ENCODE measurements at places on chromosomes 12 and 14.
A peak's percentile ranks its signal among the peaks of the same experiment; 100 is the strongest.

DNA sequence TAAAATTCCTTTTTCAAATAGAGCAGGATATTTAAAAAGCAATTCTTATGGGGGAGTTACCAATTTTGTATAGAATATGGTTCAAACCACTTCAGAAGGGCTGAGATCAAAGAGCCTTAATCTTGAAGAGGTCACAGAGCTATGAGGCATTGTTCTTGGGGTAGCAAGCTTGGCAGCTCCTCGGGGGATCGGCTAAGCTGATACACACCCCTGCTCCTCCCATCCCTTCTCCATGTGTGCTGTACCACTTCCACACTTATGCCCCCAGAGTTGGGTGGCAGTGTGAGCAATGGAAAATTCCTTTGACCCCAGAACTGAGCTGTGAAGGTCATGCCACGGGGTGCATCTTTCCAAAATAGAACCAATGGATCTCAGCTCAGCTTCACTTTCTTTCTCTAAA lies 15.0 kb upstream of the TMEM30B start:
- DNase-seq = no peak

- no peak for DNase-seq
Measured at GRCh38 chr14:104868060-104868740, 3.1 kb downstream of the CEP170B start.

GRCh38 chr12:56042843-56043242 lies 1.1 kb downstream of the RPS26 start:
- DNase-seq = no peak

- no peak for DNase-seq
Measured at GRCh38 chr12:11059784-11060183, 2.3 kb downstream of the TAS2R46 start.

DNA sequence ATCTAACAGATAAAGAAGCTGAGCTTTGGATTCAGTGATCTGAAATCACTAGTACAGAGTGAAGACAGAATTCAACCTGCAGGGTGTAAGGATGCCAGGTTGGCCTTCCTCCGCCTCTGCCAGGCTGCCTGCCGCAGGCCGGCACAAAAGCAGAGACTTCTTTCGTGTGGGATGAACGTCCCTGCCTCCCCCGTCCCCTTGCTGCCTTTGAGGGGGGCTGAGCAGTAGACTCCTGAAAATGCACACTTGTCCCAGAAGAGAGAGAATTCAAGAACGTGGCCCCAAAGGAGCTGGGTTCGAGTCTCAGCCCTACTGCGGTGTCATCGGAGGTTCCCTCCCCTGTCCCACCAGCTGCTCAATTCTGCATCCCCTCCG lies 154.3 kb downstream of the BCL11B start:
- no peak for DNase-seq

DNA sequence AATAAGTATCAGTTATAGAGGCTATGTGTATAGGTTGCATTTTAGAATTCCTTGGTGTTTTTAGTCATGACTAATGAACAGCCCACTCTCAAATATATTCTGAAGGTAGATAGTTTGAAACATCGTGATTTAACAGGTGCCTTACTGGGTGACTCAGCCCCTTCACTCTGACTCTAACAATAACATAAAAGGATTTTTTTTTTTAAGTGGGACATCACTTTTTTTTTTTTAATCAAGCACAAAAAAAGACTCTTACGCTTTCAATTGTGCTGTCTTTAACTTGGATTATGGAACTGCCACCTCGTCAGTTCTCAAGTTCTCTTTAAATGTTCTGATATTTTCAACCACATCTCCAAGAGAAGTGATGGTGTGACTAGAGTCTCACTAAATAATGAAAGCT lies 46.6 kb downstream of the PPFIA2 start:
- DNase-seq = no peak

GRCh38 chr14:60051721-60052221 lies 40.0 kb upstream of the PCNX4 start:
- DNase-seq = no peak

DNA sequence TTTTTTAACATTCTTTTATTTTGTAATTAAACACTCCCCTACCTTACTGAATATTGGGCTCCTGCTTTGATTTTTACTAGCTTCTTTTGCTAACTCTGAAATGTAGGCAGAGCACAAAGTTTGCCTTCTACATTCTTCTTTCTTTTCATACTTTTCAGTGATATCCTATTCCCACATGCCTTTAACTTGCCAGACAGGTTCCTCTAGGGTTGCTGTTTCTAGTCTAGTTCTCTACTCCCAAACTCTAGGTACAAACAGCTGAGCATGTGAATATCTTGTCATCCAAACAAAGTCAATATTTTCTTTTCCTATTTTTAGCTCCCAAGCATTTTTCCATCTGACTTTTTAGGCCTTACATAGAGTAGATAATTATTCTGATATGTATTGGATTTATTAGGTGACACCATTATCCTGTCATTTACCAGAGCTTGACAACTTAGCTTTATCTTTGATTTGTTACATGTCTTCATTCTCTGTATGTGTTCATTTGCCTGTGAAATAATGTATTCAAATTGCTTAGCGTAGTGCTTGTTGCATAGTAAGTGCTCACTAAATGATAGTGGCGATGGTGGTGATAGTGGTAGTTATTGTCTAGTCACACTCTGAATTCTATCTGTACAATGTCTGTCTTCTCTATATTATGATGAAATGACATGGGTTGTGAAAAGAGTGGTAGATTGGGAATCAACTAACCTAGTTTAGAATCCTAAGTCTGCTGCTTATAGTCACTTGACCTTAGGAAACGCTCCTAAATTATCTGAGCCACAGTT lies 73.6 kb upstream of the DNM1L start:
- no peak for DNase-seq

- no peak for DNase-seq
Measured at GRCh38 chr12:29073631-29074239, 75.3 kb upstream of the FAR2 start.

GRCh38 chr12:5537771-5538170 lies 105.9 kb downstream of the NTF3 start:
- DNase-seq = no peak

DNA sequence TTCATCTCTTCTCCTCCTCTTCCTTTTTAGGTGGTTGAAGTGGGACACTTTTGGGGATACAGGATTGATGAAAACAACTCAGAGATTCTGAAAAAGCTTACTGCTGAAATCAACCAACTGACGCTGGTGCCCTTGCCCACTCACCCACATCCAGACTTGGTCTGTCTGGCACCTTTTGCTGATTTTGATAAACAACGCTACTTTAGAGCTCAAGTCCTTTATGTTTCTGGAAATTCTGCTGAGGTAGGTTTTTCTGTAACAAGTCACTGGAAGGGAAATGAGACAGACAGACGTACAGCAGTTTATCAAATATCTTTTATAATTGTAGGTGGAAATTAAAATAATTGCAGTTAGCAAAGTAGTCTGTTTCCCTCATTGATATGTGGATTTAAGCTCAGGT lies 60.0 kb upstream of the ASPG start:
- no peak for DNase-seq

GRCh38 chr14:35532783-35533356 lies 1.1 kb upstream of the INSM2 start:
- DNase-seq = no peak

GRCh38 chr12:38163442-38163801 lies 153.2 kb upstream of the ALG10B start:
- DNase-seq = no peak

DNA sequence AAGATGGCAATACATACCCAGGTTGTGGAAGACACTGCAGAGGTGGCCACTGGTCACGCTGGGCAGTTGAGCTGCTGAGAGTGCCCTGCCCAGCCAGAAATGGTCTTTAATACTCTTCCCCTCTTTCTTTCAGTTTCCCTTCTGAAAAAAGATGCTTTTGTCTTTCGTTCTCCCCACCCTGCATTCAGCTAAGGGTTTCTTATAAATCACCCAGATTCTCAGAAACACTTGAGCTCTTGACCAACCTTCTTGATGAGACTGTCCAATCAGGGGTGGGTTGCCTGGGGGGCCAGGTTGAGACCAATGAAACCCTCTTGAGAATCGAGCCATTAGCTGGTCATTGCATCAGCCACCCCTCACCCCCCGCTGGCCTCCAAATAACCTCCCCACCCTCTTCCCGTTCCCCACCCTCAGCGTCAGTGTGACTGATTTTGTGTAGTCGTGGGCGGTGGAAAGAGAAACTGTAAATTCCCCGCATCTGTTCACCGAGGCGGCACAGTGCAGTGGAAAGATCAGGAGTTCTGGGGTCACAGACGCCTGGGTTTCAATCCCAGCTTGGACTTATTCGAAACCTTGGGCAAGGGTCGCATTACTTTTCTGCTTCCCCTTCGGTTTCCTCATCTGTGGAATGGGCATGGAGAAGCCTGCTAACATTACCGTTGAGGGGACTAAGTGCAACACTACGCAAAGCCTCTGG lies 52.3 kb downstream of the SLC25A47 start:
- DNase-seq = peak; percentile 30

DNA sequence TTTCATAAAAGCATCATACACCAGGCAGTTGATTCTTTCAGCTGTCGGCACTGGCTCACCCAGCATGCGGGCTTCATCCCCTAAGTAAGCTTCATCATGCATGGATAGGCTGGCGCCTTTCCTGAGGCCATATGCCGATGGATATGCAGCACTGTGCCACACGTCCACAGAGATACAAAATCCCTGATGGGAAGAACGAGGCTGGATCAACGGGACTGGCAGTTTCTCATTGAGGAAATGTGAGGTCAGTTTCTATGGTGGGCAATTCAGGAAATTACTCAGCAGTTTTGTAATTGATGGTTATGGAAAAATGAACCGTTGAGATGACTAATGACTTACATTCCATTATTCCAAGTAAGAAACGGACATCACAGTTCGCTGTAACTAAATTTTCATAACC lies 453.8 kb downstream of the TMEM121 start:
- DNase-seq = no peak

GRCh38 chr14:25233613-25234012 lies 183.7 kb upstream of the STXBP6 start:
- no peak for DNase-seq

GRCh38 chr12:25458047-25458552 lies 95.0 kb downstream of the LMNTD1 start:
- DNase-seq = peak; percentile 14

DNA sequence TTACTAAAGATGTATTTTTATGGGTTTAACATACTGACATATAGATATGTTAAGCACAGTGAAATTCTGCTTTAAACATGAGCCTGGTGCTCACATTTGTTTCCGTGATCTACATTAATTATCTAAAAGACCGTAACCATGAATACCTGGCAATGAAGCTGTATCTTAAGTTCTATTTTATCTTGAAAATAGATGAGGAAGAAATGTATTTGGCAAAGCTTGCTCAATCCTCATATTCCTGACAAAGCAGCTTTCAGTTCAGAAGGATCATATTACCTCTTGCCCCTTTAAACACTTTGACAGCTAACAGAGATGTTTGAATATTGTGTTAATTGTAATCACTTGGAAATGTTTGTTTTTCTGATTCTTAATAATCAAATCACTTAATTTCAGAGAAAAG lies 9.8 kb downstream of the EPYC start:
- DNase-seq = no peak

DNA sequence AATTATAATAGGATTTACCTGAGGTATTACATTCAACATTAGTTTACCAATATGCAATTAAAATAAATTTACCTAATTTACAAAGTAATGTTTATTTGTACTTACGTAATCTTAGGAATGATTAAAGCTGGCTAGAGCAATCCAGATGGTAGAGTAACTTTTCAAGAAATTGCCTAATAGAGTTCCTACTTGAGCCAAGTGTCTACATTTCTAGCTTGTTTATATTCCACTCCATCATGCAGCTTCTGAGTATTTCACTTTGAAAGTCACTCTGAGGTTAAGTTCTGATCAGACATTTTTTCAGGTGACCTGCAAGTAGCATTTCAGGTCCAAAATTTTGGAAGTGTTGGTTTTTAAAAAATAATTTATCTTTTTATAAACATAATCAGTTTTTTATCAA lies 1080.7 kb downstream of the TRHDE start:
- no peak for DNase-seq

GRCh38 chr12:5780536-5780935 lies 164.5 kb downstream of the ANO2 start:
- no peak for DNase-seq

GRCh38 chr14:26598081-26598671 lies 343 bp upstream of the NOVA1 start:
- DNase-seq = peak; percentile 89

- DNase-seq = no peak
Measured at GRCh38 chr14:40447017-40447416, 1014.8 kb upstream of the FBXO33 start.

DNA sequence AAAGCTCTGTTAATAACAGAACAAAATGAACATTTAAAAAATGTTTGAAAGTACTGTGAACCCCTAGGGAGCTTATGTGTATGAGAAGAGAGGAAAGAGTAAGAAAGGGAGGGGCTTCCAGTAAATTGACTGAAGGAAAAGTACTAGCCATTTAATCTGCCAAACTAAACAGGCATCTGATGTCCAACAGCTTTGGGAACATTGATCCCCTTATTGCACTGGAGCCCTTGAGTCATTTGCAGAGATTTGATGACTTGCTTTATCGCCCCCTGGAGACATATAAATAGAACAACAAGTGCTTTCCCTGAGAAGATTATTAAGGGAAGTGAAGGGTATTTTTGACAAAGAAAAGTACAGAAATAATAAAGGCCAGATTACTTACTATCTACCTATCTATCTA lies 319.3 kb upstream of the NOVA1 start:
- DNase-seq = no peak

DNA sequence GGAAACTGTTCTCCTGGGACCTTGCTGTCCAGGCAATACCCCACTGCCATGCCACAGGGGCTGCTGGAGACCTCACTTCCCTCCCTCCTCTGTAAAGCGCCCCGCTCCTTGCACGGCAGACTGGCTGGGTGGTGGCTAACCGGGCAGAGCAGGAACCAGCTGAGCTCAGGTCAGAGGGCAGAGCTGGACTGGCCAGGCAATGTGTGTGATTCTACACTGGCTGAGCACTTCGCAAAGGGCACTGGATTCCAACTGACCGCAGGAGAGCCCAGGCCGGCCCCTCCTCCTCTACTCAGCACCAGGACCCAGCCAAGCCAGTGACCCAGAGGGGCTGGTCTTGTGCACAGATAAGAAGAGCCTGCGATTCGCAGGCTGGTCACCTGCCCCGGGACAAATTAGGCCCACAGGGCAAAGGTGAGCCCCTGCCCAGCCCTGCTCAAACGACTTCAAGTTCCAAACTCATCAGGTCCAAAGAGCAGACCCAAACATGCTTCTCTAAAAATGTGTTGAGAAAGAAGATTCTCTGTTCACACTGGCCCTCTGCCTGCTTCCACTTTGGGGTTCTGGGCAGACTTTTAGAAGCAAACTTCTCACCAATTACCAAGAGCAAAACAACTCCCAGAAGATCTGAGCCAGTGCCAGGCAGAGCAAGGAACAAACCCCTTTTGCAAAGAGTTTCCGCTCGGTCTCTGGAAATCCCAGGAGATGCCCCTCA lies 54.9 kb upstream of the DIO3 start:
- peak; percentile 3 for DNase-seq

- no peak for DNase-seq
Measured at GRCh38 chr12:66708704-66709456, 30.0 kb upstream of the GRIP1 start.

DNA sequence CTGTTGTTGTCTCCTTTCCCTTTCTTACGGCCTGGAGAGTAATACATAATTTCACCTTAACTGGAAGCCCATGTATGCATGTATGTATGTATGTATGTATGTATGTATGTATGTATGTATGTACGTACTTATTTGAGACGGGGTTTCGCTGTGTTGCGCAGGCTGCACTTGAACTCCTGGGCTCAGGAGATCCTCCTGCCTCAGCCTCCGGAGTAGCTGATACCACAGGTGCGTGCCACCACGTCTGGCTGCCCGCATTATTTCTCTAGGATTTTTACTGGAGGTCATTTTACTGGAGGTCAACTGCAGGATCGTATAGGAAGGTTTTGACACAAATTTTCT lies 644 bp upstream of the OS9 start:
- peak; percentile 8 for DNase-seq
